ENCODE measurements at places on chromosomes 7 and 10.

GRCh38 chr7:139561-140243 is 52.7 kb upstream of the FAM20C start:
- no peak for DNase-seq

- no peak for DNase-seq
These were observed 130.4 kb downstream of the MAD1L1 start for GRCh38 chr7:2102375-2102723.

DNA sequence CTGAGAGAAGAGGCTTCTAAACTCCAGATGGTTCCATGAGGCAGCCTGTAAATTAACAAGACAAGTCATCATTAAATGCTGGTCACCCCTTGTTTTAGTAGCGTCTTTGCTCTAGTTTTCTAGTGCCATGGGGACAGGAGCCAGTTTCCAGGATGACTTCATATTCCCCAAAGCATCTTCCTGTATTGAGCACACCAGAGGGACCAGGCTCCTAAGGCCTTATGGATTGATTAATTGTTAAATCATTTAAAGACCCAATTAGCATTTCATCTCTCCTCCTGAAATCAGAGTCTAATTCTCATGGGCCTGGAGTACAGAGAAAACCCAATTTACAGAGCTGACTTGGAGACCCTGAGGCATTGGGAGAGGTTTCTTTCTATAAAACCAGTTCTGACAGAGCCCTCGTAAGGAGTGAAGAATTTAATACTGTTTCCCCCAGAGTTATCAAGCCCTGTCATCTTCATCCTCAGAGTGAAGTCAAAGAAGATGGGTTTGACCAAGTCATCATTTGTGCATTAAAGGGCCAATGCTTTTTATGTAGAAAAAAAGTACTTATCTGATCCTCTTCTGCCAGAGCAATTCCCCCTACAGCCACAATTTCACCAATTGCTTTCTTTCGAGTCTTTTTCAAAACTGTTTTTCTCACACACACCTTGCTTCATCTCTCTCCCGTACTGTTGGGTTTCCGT is 678.7 kb downstream of the SDK1 start:
- DNase-seq, result no peak

- no peak for DNase-seq
These were observed 145.4 kb upstream of the FAM171A1 start for GRCh38 chr10:15516256-15517085.

GRCh38 chr7:132145466-132145865 is 430.8 kb downstream of the PLXNA4 start:
- no peak for DNase-seq

Measured in HEK293T (cell line).